Aorta (tissue), 5 donors: ENCODE measurements at places on chromosomes 3 and 15. TPM values are rescaled to one million over a fixed set of nuclear protein-coding genes. Genes with fewer than 3 reads are reported as not detected.

Gene RTP1
- polyA plus RNA-seq = not detected

Gene ADCY5
- 16.3 TPM for polyA plus RNA-seq

- DNase-seq = no peak
These were observed 52.7 kb downstream of the CLDN18 start for GRCh38 chr3:138062626-138063025.

DNA sequence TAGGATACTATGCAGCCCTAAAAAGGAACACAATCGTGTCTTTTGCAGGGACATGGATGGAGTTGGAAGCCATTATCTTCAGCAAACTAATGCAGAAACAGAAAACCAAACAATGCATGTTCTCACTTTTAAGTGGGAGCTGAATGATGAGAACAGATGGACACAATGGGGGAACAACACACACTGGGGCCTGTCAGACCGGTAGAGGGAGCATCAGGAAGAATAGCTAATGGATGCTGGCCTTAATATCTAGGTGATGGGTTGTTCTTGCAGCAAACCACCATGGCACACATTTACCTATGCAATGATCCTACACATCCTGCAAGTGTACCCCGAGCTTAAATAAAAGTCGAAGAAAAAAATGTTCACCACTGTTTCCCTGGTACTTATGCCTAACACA lies 17.5 kb downstream of the SENP7 start:
- no peak for DNase-seq

DNA sequence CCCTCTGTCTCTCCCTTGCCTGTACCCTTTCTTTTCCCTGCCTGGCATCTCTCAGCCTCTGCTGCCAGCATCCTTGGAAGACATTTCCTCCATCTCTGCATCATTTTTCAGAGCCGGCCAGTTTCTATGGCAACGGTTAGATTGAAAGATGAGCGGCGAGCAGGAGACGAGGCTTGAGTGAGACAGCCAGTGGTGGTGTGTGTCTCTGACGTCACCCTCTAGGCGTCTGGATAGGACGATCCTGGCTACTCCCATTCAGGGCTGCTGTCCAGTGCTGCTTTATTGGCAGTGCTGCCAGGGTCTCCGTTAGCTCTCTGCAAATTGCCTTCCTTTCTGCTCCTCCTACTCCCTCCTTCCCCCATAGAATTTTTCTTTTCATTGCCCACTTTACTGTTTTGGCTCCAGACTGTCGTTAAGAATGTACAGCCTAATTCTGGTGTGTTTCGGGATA lies 57.9 kb downstream of the TRAK1 start:
- DNase-seq = peak; percentile 84

DNA sequence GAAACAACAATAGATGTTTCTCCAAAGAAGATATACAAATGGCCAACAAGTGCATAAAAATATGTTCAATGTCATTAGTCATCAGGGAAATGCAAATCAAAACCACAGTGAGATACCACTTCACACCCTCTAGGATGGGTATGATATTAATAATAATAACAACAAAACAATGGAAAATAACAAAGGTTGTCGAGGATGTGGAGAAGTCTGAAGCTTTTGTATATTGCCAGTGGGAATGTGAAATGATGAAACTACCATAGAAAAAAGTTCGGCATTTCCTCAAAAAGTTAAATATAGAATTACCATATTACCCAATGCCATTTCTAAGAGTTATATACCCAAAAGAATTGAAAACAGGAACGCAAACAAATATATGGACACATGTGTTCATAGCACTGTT lies 10.8 kb downstream of the BHLHE40 start:
- DNase-seq = no peak
